ENCODE measurements at places on chromosomes 3 and 15.

DNA sequence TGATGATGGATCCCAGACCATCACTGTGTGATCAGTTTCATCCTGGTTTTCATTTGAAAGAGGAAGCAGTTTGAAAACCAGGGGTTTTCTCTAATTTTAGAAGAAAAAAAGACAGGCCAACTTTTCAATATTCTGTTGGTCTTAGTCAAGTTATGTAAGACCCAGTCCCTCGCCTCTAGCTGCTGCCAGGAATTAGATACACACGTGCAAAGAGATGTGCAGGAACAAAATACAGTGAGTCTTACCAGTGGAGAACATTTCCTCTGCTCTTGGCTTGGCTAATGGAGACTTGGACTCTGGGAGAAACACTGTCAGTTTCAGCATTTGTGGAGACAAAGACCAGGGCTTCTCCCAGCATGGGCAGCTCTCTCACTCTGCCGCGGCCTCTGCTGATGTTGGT, 214.9 kb upstream of the C2CD4B start:
- DNase-seq, result no peak

DNA sequence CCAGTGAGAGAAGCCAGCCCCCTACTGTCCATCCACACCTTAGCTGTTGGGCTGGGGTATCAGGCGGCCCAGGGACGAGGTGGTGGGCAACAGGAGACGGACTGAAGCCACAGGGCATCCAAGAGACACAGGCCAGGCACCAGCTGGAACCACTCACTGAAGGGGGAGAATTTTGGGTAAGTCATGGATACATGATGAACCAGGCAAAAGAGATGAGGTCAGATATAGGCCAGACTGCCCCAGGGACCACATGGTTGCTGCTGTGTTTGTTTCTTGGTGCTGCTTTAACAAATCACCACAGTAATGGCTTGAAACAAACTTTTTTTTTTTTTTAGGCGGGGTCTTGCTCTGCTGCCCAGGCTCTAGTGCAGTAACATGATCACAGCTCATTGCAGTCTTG, 66.4 kb downstream of the SEMA5B start:
- DNase-seq, result no peak

- DNase-seq, result no peak
Observed at GRCh38 chr15:33211176-33211808, 16.8 kb upstream of the FMN1 start.

DNA sequence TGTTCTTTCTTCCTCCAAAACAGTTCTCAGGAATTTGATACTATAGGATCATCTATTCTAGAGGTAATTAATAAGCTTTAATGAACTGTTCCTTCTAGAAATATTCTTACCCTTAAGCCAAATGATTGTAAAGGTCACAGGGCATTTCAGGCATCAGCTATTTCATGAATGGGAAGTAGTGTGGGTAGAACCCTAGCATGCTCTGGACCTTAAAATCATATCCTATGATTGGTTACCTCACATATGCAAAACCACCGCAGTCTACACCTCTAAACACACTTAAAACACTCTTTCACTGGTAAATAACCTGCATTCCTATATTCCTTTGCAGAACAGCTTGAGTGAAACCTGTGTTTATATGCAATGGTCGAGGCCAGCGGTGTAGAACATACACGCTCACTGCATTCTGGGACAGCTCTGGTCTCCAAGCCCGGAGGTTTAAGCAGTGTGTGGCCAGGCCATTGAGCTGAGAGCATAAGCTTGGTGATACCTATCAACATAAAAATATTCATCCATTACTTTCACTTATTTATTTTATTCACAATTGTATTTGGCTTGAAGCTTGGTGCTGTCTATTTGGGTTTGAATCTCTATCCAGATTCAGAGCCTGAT, 87.7 kb upstream of the RASGRP1 start:
- no peak for DNase-seq

DNA sequence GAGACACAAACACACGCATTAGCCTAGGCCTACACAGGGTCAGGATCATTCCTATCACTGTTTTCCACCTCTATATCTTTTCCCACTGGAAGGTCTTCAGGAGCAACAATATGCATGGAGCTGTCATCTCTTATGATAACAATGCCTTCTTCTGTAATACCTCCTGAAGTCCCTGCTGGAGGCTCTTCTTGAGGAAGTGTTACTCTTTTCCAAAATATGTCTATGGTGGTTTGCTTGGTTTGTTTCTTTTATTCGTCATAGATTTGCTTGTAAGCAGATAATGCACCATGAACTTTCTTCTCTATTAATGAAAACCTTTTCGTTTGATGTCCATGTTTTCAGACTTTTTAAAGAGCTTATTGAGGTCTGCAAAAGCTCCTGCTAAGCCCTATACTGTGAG, 109.3 kb downstream of the GMPS start:
- DNase-seq, result no peak

DNA sequence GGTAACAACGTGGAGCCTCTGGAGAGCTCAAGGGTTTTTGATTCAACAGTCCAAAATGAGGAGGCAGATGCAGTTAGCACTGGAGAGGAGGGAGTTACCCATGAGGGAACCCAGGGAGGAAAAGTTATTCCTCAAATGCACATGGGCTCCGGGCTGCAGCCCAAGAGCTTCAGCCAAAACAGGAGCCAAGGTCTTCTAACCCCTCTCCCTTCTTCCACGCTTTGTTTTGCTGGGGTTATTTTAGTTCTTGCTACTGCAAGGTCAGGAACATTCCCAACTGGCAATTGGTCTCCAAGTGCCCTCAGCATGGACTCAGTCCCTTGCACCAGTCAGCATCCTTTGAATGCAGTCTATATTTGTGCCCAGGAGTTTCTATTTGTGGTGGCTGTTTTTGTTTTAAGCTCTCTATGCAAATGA, 90.0 kb downstream of the TGFBR2 start:
- DNase-seq, result no peak

DNA sequence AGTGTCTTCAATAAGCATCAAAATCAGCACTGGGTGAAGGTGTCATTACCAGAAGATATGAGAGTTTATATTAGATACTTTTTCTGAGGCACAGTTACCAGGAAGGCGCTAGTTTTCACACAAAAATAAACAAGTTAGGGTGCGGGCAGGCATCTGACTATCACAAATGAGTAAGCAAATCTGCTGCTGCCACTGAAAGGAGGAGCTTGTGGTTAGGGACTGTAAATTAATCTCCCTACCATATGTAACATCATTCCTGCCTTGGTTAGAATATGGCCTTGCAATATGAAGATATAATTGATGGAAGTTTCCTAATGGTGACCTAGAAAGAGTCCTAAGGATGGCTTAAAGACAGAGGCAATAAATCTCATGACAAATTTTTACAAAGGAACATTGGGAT, 19.5 kb upstream of the EID1 start:
- no peak for DNase-seq

DNA sequence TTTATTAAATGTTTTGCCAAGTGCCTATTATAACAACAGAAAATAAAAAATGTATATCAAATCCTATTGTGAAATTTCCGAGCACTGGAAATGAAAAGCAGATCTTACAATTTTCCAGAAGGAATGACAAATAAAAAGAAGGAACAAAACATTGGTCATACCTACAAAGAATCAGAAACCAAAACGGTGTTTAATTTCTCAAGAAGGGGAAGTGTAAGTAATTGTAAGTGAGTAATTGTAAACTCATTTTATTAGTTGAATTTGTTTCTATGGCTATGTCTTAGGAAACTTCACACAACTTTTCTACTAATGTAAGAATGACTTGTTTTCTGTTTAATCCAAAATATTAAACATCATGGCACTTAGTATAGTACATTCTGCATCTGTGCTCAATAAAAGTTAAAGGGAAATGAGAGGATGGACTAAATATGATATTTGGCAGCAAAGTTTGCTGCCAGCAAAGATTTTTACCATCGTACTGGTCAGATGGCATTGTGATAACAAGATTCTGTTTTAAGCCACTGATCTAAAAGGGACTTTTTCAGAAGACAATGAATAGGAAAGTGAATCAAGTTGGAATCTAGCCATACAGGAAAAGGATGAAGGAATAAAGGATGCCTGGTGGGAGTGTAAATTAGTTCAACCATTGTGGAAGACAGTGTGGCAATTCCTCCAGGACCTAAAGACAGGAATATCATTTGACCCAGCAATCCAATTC, 232.4 kb downstream of the NFKBIZ start:
- DNase-seq, result no peak

DNA sequence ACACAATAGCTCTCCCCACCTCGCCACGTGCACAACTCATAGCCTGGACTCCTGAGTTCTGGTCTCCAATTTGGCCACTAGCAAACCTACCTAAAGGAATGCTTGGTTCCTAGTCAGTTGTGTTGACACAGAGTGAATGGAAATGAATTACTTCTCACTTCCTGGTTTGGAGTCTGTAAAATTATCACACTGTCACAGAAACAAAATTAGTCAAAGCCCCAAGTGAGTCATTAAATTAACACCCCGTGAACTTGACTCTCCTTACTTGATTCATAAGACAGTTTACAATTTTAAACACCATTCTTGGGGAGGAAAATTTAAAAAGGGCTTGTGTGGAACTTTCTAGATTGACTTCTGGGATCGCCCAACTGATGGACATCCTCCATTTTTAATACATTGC, 276.2 kb upstream of the CTNNB1 start:
- no peak for DNase-seq

DNA sequence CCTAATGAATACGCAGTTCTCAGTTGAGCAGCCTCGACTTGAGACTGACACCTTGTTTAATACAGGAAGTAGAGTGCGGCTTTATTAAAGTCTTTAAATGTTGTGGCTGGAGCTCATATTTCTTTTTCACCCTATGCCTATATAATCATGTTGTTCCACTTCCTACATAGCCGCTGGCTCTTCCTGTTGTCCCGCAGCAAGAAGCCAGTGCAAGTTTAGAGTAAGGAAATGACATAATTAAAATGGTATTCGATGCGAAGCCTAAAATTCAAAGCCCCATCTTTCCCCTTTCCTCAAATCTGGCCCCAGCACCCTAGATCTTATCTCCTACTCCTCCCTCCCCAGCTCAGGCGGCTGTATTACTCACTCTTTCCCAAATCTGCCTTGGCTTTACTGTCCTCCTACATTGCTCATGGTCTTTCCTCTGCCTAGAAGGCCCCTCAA, 7.5 kb upstream of the PHLDB2 start:
- peak; percentile 76 for DNase-seq

DNA sequence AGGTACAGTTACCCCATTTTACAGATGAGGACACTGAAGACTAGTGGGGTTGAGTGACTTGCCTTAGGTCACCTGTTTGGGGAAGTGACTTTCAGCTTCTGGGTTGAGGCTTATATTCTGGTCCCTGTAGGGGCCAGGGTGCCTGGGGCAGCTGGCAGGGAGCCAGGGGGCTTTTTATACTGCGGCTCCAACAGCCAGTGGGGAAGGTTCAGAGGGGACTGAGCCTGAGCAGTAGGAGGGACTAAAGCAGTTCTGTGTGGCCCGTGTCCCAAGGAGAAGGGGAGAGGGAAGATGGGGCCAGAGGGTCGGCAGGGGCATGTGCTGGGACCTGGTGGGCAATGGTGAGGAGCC, 37.7 kb downstream of the SLC6A6 start:
- no peak for DNase-seq

- DNase-seq, result no peak
Observed at GRCh38 chr15:71444032-71444810, 328.9 kb downstream of the THSD4 start.

GRCh38 chr15:100134586-100134985, 207.2 kb downstream of the ADAMTS17 start:
- DNase-seq, result no peak

- no peak for DNase-seq
Observed at GRCh38 chr3:175526609-175527280, 667.6 kb downstream of the NAALADL2 start.

DNA sequence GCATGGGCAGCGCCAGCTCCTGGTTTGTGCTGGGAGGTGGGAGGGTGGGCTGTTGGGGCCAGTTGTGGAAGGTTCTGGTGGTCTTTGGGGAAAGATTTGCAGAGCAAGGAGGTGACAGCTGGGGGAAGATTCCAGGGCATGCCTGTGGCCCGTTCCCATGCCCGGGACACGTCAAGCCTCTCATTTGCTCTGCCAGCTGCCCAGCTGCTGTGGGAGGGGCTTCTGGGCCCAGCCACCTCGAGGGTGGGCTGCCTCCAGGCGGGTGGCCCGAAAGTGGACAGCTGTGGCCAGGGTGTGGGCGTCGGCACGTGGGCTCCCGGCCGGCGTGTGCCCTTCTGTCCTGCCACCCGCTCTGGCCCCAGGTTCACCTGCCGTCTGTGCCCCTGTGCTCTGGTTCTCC, 17.2 kb downstream of the PLXNA1 start:
- no peak for DNase-seq

DNA sequence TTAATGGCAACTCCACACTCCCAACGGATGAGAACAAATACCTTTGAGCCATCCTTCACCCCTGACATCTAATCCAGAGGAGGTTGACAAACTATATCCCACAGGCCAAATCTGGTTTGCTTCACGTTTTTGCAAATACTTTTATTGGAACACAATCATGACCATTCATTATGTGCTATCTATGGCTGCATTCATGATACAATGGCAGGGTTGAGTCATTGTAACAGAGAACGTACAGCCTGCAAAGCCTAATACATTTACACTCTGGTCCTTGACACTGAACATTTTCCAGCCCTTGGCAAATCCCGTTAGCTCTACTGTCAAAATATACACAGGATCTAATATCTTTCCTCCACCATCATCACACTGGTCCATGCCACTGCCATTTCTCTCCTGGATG, 7.6 kb upstream of the PRICKLE2 start:
- no peak for DNase-seq

DNA sequence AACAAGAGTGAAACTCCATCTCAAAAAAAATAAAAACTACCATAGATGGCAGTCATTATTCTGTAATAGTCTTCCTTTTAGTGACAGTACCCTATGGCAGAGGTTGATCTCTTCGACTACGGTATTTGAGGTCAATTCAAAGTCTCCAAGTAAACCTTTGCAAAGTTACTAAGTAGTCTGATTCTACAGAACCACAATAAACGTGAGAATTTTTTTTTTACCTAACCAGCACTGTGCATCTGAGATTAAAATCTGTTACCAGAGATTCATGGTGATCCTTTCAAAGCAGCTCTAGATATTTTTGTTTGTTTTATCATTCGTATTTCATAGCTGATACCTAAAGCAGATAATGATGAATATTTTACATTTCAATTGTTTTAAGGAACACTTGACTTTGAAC, 86.6 kb upstream of the CHD2 start:
- no peak for DNase-seq

GRCh38 chr15:33801954-33802353, 166.3 kb upstream of the CHRM5 start:
- DNase-seq, result no peak

DNA sequence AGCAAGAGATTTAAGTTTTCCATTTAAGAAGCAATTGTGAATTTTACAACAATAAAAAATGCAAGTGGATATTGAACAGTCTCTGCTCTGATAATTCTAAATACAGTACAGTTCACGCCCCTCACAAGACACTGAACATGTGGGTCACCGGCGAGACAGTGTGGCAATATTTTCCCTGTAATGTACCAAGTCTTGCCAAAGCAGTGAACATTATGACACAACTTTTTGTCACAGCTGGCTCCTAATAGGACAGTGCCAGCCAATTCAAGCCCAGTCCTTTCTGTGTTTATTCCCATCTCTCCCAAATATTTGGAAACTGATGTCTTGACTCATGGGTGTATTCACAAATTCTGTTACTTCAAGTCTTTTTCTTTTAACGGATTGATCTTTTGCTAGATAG, 62.3 kb downstream of the PPARG start:
- DNase-seq, result no peak

GRCh38 chr3:46316206-46316605, 37.7 kb upstream of the CCR2 start:
- DNase-seq, result no peak

GRCh38 chr15:59420986-59421618, 16.9 kb upstream of the FAM81A start:
- DNase-seq, result no peak

All from fibroblast of skin of left biceps (primary cell).